Activated T-cell treated with anti-CD3 and anti-CD28 coated beads, Interleukin-2, amount 50 U/mL, for 48 hours (primary cell): ENCODE measurements at places on chromosomes 5 and 9.
A peak's percentile ranks its signal among the peaks of the same experiment; 100 is the strongest.

DNA sequence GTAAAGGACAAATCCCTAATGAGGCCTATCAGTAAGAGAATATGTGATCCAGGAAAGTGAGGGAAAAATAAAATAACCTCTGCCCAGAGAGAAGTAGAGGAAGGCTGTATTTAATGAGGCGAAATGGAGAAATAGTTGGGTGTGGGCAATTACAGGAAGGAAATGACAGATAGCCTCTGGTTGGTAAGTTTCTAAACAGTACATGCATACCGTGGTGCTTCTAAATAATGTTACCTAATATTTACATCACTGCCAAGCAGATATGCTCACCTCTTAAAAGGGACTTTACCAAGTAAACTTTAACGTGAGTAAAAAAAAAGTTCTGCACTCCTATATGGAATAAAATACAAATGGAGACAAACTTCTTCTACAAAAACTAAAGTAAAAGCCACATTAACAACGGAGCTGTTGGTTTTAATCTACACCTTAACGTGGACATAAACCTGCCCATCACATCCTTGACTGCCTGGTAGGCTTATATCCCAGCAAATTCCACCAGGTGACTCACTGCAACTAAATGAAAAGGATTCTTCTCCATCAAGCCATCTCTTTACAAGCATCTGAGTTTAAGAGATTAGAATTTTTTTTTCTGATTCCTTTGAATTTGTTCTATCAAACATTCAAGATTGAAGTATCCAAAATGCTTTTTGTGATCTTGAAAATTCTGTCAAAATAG lies 12.4 kb downstream of the NFIL3 start:
- DNase-seq = no peak

- DNase-seq = peak; percentile 66
Measured at GRCh38 chr5:157540707-157541446, 34.7 kb downstream of the ADAM19 start.

DNA sequence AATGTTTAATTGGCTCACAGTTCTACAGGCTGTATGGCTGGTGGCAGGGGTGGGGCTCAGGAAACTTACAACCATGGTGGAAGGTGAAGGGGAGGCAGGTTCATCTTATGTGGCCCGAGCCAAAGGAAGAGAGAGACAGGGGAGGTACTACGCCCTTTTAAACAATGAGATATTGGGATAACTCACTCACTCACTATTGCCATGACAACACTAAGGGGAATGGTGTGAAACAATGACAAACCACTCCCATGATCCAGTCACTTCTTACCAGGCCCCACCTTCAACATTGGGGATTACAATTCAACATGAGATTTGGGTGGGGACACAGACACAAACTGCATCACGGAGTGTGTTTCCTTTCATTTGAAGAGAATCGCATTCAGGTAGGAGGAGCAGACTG lies 220.9 kb downstream of the GADD45G start:
- no peak for DNase-seq

GRCh38 chr5:38601863-38602298 lies 45.4 kb upstream of the LIFR start:
- no peak for DNase-seq

DNA sequence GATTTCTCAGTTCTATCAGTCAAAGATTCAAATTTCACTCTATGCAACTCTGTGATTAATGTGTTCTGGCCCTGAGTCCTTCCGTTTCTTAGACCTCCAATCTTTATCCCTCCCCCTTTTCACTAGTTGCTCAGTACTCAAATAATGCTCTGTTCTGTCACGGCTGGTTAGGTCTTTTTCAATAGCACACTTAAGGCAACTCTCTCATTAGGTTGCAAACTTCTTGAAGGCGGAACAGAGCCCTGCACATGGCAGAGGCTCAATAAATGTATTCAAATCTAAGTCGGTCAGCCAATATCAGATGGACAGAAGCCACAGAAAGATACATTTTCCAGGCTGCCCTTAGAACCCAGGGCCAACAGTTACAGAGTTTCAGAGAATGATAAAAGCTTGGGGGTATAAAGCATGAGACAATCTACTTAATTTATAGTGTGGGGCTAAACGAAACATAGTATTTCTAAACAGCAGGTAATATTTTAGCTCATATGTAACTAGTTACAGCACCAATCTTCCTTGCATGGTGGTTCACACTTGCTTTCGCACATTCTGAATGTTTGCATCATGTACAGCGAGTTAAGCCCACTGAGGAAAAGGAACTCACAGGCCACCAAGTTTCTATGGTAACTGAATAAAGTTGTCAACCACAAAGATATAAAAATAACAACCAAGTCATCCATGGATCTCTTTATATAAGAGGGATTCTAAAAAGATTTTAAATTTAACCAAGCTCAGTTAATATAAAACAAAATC lies 67.1 kb upstream of the GOLPH3 start:
- no peak for DNase-seq

- no peak for DNase-seq
Measured at GRCh38 chr5:145450286-145450885, 384.8 kb downstream of the PRELID2 start.

DNA sequence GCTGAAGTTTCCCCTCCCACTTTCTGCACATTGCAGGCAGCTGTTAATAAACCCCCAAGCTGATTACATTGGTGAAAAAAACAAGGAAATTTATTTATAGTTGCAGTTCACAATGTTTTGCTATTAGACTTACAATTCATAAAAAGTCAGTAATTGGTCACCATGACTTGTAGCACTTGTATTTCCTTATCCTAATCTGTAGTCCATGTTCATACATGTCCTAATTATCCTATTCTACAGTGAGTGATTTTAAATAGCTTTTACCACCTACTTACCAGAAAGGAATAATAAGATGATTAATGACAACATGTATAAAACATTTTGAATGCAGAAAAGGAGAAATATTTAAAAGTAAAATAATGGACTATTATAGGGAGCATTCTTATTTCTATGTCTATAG lies 760.0 kb upstream of the RIOK2 start:
- DNase-seq = no peak

DNA sequence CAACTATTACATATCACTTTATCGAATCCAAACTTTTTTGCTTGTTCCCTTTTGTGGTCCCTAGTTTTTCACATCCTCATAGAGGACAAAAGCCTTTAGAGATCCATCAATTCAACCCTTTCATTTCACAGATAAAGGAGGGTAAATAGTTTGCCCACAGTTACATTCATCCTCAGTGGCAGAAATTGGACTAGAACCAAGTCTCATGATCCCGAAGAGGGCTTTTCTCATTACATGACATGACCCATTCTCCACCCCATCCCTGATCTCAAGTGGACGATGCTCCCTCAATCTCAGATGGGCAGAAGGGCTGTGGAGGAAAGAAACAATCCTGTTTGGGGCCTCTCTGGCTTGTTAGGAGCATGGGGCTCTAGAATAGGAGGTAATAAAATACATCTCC lies 23.1 kb downstream of the TICAM2 start:
- DNase-seq = no peak

- DNase-seq = no peak
Measured at GRCh38 chr9:125479846-125480615, 218.4 kb downstream of the GAPVD1 start.

DNA sequence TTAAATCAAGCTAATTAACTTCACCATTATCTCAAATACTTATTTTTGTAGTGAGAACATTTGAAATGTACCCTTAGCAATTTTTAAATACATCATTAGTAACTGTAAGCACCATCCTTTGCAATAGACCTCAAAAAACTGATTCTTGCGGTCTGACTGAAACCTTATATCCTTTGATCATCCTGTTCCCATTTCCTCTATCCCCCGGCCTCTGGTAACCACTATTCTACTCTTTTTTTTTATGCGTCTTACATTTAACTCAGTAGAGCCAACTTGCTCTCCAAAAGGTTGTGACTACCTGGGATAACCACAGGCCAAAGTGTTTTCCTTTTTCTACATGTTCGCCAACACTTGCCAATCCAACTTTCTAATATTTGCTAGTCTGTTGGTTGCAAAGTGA lies 106.1 kb downstream of the IRX1 start:
- no peak for DNase-seq

GRCh38 chr5:50863534-50864170 lies 197.2 kb downstream of the PARP8 start:
- no peak for DNase-seq

DNA sequence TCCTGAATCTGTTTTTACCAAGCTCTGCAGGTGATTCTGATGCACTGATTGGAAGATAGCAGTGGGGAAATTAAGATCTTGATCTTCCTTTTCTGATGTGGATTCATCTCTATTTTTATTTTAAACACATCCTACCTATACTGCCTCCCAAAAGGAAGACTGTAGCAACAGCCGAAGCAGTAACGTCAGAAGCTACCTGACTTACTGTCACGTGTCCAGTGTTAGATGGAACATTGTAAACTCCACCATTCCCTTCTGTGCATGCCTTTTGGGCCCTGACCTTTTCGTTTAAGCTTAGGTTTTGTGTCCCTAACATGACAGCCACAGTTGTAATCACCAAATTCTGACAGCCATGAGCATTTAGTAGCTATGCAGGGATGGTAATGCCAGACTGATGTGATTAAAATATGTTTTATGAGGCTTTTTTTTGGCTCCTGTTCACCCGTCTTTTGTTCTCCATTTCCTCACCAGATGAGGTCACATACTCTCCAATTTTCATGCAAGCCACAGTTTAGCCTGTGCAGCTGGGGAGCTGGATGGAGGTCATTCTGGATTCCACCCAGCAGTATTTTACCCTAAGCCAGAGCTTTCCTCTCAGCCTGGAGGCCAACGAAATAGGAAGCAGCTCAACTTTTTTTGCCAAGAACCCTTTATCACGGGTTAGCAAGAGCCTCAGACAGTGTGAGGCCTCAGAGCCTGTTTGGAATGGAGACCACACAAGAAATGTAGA lies 15.6 kb upstream of the FOXD1 start:
- no peak for DNase-seq

DNA sequence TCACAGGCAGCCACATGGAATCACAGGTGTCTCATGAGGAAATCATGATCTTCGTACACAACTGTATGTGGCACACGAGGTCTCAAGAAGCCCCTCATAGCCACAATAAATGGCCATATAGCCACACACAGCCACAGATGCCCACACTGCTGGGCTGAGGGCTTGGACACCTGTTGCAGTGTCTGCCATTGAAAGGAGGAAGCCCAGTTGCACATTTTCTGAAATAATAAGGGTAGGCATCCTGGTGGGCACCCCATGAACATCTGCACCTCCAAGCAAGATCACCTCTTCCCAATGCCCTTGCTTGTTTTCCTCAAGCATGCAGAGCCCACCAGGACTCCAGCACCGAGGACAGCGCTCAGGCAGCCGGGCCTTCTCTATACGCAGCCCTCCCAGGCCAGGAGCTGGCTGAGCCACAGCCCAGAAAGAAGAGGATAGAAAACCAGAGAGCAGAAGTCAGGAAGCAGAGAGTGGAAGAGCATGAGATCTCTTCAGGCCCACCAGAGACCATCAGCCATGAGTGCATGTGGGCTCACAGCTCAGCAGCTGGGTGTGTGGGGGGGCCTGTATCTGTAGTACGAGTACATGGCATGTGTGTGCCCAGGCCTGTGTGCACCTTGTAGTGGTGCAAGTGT lies 1.0 kb upstream of the ACSL6 start:
- DNase-seq = peak; percentile 46

DNA sequence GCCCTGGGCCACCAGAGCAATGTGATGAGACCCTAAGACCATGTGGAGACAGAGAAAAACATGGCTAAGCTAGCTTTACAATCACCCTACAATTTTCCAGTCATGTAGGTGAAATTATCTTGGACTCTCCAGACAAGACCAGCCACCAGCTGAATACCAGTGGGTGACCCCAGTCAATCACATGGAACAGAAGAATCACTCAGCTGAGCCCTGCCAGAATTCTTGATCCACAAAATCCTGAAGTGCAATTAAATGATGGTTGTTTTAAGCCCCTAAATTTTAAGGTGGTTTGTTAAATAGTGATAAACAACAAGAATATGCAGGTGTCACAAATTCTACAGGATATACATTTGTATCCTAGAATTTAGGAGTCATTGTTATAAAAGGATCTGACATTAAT lies 69.5 kb upstream of the SMIM15 start:
- DNase-seq = no peak

- no peak for DNase-seq
Measured at GRCh38 chr5:133480866-133481265, 131.5 kb downstream of the FSTL4 start.

DNA sequence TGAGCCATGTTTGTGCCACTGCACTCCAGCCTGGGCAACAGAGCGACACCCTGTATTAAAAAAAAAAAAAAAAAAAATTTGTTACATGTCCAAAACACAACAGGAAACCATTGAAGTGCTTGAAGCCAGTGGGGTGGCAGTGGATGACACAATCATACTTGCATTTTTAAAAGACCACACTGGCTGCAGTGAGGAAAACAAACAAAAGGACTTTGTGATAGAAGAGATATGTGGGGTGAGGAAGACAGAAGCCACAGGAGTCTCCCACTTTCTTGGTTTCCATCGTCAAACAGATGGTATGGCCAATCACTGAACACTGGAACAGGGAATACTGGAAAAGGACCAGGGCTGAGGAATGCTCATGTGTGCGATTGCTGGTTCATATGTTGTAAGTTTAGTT lies 20.9 kb upstream of the COMMD10 start:
- no peak for DNase-seq

- no peak for DNase-seq
Measured at GRCh38 chr9:107378006-107378405, 94.9 kb downstream of the RAD23B start.

DNA sequence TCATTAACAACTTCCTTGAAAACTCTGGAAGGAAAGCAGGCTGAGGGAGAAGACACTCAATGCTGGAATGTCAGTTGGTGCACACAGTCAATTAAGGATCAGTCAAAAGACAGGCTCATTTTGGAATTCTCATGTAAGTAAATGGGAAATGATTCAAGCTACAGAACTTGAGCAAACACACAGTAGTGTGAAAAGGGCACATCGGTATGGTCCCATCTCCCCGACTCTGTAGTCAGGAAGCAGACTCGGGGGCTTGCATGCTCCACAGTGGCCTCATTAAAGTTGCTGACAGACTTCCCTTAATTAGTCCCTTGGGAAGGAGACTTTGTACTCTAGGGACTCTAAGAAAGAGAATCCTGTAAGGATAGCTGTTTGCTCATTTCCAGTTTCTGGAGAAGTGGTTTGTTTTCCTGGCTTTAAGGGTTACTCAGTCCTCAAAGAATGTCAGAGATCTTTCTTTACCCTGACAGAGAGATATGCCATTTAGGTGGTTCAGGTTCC lies 339.2 kb downstream of the ADAMTS6 start:
- no peak for DNase-seq

GRCh38 chr5:80957031-80957761 lies 3.0 kb upstream of the RASGRF2 start:
- DNase-seq = no peak

- no peak for DNase-seq
Measured at GRCh38 chr5:62030326-62030725, 275.7 kb upstream of the KIF2A start.

DNA sequence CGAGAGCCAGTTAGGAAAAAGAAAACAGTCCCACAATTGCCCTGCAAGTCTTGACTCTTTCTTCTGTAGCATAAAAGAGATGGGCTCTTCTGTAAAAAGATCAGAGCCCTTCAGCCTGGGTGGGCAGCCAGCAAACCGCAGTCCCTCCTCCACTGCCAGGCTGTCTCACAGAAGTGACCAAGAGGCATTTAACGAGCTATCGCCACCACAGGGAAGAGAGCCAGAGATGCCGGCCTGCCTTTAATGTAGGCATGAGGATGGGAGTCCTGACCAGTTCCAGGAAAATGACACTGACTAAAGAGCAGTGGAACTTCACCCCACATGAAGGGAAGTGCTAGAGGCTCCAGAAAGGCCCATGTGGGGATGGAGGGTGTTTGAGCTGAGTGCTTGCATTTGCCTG lies 264.6 kb downstream of the NDUFS4 start:
- no peak for DNase-seq
